ENCODE measurements at places on chromosomes 2 and 18.

DNA sequence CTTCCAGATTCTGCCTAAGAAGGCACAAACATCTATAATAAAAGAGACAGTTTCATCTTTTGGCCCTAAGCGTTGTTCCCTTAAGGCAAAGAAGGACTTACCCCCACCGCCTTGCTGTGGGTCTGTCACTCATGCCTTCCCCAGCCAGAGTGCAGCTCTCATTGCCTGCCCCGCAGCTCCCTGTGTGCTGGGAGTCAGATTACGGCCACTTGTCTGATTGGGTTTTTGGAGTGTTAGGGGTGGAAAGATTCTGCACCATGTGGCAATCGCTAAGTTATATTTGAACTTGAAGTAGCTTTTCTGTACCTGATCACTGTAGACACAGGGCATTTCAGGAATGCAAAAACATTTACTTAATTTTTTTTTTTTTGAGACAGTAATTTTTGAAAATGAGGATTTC lies at the start of gene AQP4:
Gene AQP4, minus strand, starts transcription at position 151 of the 400 bp plus-strand sequence. Its CDS starts 18 bp downstream, at position 133.
- no peak for DNase-seq

- DNase-seq, result peak; percentile 49
Measured at GRCh38 chr2:238376884-238377391, 49.8 kb upstream of the ASB1 start.

- DNase-seq, result no peak
Measured at GRCh38 chr2:127218812-127219170, 1.3 kb downstream of the CYP27C1 start.

GRCh38 chr2:113854970-113855740 lies 34.7 kb upstream of the ACTR3 start:
- DNase-seq, result no peak

- DNase-seq, result no peak
Measured at GRCh38 chr2:165815299-165816141, 21.5 kb upstream of the GALNT3 start.

DNA sequence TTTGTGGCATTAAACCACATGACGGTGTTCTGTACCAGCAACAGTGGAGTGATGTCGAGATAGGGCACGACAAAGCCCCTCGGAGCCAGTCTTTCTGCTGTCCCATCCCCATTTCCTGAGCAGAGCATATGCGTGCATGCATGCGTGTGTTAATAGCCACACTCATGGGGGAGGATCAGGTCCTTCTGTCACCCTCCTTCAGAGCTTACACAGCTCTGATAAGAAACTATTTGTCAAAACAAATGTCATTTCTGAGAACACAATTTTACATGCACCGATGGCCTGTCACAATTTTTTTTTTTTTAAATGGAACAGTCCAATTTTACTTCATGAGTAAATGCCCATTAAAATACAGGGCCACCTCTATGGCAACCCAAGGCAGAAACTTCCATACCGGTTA lies 95.9 kb upstream of the ZBTB14 start:
- DNase-seq, result no peak

GRCh38 chr2:223641082-223641481 lies 38.9 kb upstream of the SCG2 start:
- no peak for DNase-seq

GRCh38 chr2:10368491-10369231 lies 66.0 kb downstream of the HPCAL1 start:
- DNase-seq, result no peak

DNA sequence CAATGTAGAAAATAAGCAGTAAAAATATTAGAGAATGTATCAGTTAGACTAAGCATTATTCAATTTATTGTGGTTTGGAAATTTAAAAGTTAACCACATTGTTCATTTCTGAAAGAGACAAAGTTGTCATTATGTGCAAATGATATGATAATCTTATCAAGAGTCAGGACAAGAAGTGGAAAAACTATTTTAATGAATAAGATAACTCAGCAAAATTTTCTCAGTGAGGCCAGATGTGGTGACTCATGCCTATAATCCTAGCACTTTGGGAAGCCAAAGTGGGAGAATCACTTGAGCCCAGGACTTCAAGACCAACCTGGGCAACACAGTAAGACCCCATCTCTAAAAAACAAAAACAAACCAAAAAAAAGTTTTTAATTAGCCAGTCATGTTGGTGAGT lies 39.5 kb upstream of the CERS6 start:
- no peak for DNase-seq

- no peak for DNase-seq
Measured at GRCh38 chr18:26044807-26045206, 45.6 kb downstream of the SS18 start.

DNA sequence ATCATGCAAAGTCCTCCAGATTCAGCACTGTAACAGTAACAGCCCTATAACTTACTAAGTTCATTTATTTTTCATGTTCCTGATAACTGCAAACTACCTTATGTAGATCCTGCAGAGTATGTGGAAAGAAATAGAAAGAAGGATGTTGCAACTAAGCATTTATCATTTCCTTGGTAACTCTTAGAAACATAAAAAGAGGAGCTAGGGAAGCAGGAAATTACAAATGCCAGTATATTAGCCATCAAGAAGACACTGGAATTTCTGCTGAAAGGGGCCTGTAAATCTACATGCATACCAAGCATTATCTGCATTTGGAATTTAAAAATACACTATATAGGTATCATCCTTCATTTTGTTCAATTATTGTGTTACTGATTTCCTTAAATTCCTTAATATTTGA lies 66.8 kb downstream of the PDE11A start:
- DNase-seq, result no peak

DNA sequence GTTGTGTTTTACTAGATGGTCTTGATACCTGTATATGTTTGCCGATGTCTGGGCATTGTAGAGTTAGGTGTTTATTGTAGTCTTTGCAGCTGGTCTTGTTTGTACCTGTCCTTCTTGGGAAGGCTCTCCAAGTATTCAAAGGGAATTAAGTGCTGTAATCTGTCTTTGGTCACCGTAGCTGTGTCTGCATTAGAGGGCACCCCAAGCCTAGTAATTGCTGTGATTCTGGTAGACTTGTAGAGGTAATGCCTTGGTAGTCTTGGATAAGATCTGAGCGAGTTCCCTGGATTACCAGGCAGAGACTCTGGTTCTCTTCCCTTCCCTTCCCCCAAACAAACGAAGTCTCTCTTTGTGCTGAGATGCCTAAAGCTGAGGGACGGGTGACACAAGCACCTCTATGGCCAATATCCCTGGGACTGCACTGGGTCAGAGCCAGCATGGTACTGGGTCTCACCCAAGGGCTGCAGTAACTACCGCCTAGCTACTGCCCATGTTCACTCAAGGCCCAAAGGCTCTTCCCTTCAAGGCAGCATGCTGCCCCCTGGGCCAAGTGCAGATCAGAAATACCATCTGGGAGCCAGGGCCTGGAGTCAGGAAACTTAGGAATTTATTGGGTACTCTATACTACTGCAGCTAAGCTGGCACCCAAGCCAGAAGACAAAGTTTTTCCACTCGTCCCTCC lies 27.1 kb downstream of the STPG4 start:
- DNase-seq, result no peak

DNA sequence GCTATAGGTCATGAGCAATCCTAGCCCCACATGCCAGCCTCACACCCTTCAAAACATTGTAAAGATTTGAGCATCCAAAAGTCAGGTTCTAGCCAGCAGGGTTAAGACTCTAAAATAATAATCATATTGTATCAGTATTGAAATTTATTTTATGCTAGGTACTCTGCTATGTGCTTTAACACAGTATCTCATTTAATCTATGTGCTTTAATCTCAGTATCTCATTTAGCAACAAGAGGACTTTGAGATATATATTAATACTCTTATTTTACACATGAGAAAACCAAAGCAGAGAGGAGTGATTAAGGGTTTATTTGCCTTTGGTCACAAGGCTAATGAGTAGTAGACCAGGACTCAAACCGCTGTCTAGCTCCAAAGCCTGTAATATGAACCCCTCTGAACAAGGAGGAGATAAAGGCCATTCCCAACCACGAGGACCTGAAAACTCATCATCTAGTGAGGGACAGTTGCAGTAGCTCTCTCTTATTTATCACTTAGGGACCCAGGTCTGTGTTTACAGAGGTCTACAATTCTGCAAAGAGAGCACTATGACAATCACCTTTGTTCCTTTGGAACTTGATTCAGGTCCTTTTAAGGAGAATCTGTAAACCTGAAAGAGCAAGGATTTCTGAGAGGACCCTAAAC lies 116.5 kb upstream of the SERTAD2 start:
- no peak for DNase-seq

DNA sequence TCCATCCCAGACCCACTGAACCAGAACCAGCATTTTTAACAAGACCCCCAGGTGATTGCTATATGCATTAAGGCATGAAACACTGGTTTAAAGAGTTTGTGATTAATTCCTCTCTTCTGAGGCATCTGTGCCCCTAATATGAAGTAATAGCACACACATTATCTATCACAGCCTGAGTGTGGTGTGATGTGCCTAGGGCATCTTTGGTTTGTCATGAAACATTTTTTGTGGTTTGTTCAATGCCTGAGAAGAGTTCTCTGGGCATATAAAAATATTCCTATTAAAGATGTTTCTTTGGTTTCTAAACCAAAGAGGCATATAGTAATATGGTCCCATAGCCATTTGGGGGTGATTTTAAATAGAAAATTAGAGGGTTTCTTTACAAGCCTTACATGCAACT lies 221.7 kb upstream of the SPOPL start:
- no peak for DNase-seq

DNA sequence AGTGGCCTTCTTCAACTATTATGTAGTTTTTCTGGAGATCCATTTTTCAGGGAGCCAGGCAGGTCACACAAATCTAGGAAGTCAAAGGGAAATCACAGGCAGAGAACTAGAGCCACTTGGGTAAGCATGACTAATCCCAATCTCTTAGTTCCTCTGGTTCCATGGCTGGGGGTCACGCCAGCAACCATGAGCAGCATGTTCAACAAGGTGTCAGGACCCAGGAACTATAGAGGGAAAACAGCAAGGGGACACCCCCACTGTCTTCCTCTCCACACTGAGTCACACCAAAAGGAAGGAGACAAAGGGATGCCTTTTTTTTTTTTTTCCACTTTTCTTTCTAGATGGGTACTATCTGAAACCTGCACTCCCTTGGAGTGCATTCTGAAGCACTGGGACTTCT lies 250.9 kb downstream of the OTX1 start:
- DNase-seq, result no peak

- no peak for DNase-seq
Measured at GRCh38 chr2:156505696-156506095, 69.5 kb downstream of the GPD2 start.

- no peak for DNase-seq
Measured at GRCh38 chr2:235847576-235847975, 320.6 kb downstream of the GBX2 start.

DNA sequence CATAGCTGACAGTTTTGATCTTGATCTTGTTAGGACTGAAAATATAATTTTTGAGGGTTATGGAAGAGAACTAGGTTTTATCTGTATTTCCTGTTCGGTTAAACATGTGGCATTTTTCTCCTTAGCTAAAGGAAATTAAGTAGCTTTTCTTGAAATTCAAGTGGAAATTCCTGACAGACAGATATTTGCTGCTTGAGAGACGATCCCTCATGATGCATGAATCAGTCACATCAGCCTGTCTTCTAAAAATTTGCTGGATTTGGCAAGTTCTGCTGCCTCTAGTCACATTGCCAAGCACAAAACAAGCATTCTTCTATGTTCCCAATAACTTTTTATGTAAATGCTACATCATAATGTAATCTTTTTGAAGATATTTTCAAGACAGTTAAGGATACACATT lies 201.8 kb upstream of the ATP5MC3 start:
- no peak for DNase-seq

DNA sequence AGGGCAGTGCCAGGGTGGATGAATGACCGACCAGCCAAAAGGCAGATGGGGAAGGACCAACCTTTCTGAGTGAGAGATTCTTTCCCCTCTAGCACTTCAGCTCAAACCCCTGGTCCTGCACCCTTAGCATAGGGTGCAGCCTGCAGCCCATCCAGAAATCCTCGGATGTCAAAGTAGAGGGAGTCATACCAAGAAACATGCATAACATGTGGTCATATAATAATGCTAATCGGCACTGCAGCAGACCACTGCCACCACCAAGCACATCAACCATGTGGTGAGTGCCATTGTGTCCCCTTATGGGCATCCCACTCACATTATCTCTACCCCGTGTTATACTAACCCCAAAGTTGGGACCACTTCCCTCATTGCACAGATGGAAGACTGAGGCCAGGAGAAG lies 17.7 kb downstream of the ATOH8 start:
- DNase-seq, result no peak

DNA sequence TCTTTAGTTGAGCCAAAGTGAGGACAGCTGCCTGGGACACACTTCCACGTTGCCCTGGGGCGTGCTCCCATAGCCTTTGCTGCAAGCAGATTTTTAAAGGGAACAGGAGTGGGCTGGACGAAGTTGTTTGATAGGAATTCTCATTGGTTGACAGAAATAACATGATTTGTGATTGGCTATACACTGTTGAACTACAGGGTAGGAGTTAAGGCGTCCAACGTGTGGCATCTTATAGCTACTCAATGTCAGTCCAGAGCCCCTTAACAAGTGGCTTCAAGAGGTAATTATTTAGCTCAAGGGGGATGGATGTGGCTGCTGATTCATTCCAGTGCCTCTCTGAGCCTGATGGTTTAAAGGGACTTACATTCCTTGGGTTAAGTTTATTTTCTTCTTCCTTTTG lies 65.5 kb downstream of the ACAA2 start:
- no peak for DNase-seq

GRCh38 chr2:42860319-42861094 lies 68.1 kb upstream of the HAAO start:
- DNase-seq, result no peak

- DNase-seq, result no peak
Measured at GRCh38 chr18:10416065-10416464, 38.4 kb upstream of the APCDD1 start.

DNA sequence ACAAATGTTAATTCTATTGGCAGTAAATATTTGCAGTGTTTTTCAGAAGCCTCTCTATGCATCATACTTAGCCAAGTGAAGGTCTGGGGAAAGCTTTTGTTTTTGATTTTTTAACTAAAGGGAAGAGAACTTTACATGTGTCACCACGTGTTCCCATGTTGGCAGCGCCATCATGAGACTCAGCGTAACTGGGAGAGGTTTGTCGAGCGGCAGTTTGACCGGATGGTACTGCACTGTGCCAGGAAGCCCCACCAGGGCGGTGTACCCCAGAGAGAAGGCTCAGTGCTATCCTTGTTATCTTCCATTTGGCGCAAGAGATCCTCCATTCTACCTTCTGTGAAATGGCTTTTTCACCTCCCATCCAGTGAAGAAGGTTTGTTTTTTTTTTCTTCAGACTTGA lies 38.5 kb downstream of the KIF5C start:
- DNase-seq, result no peak

DNA sequence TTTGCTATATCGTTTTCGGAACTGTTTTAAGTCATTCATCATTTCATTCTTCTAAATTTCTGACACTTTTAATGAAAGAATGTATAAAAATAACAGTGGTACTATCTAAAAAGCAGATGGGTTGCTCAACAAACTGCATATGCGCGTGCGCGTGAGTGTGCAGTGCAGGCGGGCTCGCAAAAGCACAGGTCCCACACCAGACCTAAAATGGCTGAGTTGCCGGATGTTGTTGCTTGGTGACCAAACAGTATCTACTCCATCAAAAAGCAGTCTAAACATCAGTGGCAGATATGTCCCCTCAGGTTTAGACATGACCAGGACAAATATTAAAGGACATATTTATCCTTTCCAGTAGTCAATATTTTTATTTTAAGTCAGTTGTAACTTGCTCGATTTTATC lies 5.1 kb downstream of the NOL4 start:
- DNase-seq, result no peak

- DNase-seq, result no peak
Measured at GRCh38 chr18:31275722-31276463, 42.1 kb upstream of the DSG1 start.

GRCh38 chr2:98909317-98910211 lies 26.5 kb downstream of the CRACDL start:
- DNase-seq, result no peak

- no peak for DNase-seq
Measured at GRCh38 chr2:219688560-219689445, 61.4 kb downstream of the SLC4A3 start.

Data from activated CD4-positive, alpha-beta memory T cell treated with anti-CD3 and anti-CD28 coated beads, Interleukin-2, amount 10 ng/mL, durations not matched to agents 7 days and 5 days (primary cell).